ENCODE measurements at places on chromosomes 2 and 18.

DNA sequence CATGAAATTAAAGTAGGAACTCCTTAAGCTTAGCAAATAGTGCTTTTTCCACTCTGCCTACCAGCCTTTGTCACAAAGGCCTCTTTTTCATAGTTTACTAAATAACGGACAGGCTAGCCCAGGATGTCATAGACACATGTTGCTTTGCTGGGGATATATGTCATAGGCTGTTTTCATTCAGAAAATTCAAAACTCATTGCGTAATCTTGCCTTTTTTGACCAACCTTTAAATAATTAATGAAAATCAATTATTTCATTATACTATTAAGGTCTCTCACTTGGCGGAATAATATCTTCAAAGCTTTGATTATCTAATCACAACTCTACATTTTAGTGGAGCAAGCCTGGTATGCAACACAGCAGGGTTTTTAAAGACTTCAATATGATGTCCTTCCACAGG lies 1245.7 kb upstream of the LRRTM1 start:
- no peak for DNase-seq

- DNase-seq, result no peak
Observed at GRCh38 chr2:102041351-102041750, 49.6 kb downstream of the IL1R2 start.

DNA sequence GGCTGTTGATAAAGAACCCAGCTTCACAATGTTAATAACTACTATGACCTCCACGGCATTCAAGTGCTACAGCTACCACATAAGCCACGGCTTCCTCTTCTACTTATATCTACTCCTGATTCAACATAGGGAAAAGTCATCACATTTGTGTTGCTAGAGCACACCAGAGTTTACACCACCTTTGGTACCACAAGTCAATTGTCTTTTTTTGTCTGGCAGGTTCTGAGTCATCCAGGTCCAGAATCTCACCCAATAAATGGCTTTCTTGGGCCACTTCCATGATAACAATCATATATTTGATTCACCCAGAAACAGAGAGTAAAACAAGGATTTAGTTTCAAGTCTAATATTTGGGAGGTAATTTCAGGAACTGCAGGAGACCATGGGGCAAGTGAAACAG lies 480.2 kb downstream of the TMX3 start:
- DNase-seq, result no peak

- DNase-seq, result no peak
Observed at GRCh38 chr2:150358468-150358807, 129.0 kb downstream of the RND3 start.

DNA sequence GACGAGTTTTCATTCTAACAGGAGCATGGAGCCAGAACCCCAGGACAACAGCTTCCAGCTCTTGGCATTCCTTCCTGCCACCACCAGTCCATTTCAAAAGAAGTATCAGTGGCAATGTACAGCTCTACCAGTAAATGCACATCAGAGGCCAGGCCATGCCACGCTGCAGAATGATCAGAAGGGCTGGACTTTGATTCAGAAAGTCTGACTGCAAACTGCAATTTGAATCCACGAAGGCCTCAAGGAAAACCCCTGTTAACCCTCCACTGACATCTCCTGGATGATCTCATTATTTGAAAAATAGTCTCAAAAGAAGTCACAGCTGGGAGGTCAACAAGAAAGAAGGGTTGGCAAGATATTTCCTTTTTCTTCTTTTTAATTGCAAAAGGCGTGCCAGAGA lies 119.2 kb downstream of the MYO5B start:
- no peak for DNase-seq

DNA sequence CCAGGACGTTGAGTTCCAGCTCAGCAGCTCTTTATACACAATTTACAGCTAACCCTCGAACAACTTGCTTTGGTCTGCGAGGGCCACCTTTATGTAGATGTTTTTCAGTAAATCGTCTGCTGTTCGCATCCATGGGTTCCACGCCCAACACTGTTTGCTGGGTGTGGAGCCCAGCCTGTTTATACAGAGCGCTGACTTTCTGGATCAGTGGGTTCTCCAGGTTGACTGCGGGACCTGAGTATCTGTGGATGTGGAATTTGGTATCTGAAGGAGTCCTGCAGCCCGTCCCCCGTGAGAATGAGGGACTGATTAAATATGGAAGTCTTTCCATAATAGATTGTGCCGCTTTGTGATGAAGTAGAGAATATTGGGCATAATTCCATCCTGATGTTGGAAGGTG lies 2.9 kb downstream of the CTDP1 start:
- DNase-seq, result no peak

GRCh38 chr2:186726938-186727337 lies 33.1 kb downstream of the FAM171B start:
- no peak for DNase-seq

DNA sequence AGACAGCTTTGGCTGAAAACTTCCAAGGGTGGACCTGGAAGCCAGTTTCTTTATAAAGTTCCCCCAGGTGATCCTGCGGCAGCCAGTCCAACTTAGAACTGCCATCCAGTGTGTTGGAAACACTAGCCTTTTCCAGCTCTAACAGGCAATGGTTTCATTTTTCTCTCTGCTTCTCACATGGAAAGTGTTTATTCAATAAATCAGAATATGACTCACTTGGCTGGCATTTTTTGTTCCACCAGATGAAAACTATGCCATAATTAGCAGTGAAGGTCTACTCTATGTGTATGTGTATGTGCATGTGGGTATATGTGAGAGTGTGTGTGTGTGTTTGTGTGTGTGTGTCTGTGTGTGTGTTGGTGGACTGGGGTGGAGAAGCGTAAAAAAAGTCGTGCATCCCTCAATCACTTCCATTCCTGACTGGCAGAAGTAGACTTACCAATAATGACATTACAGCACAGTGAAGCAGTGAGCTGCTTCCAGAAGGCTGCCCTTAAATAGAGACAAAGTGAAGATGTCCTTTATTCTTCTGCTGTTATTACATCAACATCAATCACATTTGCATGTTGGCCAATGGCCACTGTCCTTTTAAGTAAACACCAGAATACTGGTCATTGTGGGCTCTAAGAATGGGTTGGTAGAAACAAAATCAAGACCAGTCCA lies 90.9 kb upstream of the SETBP1 start:
- no peak for DNase-seq

DNA sequence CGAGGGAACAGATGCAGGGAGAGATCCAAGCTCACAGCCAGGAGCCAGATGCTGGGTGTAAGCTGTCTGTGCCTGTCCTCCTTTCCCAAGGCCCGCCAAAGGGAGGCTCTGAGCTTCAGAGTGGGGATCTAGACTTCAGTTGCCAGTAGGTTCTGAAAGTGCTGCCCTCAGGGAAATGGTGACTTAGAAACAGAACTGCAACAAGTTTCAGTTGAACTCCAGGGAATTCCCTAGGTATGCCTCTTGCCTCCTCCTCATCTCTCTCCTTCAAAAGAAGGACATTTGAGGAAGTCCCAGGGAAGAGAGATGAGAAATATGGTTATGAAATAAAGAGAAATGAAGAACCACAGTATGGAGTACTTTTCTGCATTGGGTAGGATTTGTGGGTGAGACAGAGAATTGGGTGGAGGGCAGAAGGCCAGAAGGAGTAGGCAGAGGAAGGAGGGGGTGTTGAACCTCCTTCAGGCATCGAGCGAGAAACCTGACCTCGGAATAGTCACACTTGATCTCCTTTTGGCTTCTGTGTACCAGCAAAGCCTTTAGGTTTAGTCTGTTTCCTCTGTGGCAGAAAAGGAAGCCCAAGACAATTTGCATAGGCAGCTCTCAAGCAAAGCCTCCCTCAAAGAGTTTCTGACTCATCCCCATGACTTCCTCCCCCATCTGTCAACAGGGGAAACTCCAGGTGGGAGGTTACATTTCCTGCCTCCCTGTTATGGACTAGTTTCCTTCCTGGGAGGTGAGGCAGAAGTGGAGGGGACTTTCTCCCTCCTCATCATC lies 45.7 kb downstream of the QPCT start:
- no peak for DNase-seq

DNA sequence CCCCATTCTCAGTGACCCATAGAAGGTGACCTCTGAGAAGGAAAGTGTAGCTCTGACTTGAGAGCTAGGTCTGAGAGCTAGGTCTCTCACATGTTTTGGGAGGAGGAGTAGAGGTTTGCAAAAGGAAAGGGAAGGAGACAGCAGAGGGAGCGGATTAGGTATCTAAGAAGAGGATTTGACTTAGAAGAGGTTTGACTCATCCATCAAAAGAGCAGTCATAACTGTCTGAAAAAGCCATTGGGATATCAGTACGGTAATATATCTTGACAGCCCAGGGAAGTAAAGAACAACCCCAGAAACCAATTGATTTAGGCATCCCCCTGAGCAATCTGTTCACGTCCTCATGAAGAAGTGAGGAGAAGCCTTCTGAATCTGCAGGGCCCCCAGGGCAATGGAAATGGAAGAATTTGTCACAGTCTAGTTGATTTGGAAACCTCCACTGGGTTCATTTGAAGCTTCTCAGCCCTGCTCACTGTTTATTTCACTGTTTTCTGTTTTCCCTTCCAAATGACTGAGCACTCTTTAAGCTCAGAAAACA lies 19.3 kb downstream of the OXER1 start:
- no peak for DNase-seq

GRCh38 chr2:58842501-58843155 lies 601.5 kb upstream of the FANCL start:
- no peak for DNase-seq

DNA sequence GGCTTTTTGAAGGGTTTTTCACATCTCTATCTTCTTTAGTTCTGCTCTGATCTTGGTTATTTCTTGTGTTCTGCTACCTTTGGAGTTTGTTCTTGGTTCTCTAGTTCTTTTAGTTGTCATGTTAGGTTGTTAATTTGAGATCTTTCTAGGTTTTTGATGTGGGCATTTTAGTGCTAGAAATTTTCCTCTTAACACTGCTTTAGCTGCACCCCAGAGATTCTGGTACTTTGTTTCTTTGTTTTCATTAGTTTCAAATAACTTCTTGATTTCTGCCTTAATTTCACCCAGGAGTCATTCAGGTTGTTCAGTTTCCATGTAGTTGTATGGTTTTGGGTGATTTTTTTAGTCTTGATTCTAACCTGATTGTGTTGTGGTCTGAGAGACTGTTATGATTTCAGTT lies 34.7 kb downstream of the AGPS start:
- no peak for DNase-seq

GRCh38 chr18:7668392-7668791 lies 101.3 kb downstream of the PTPRM start:
- no peak for DNase-seq

GRCh38 chr18:59005262-59005661 lies 134.4 kb upstream of the SEC11C start:
- no peak for DNase-seq

DNA sequence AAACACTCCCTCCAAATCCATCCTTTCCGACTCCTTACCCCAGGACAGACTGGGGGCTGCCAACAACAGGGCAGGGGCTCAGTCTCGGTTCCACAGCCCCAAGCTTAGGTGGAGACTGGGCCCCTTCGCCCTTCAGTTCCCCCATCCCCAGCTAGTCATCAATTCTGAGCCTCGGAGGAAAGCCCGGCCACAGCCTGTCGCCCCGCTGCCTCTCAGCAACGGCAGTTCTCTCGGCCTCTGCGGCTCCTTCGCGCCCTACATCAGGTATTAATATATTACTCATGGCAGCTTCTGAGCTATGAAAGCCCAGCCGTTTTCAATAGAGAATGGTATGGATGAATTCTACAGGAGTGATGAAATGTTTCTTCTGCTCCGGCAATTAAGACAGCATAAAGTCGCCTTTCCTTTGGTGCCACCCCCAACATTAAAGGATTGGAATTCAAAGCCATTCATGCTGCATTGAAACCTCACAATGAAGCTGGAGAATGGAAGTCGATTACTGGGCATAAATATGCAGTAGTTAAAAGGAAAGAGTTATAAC lies 2.8 kb downstream of the HDAC4 start:
- no peak for DNase-seq

GRCh38 chr2:49837561-49838293 lies 683.4 kb upstream of the FSHR start:
- no peak for DNase-seq

- DNase-seq, result no peak
Observed at GRCh38 chr2:173059971-173060461, 15.6 kb upstream of the MAP3K20 start.

DNA sequence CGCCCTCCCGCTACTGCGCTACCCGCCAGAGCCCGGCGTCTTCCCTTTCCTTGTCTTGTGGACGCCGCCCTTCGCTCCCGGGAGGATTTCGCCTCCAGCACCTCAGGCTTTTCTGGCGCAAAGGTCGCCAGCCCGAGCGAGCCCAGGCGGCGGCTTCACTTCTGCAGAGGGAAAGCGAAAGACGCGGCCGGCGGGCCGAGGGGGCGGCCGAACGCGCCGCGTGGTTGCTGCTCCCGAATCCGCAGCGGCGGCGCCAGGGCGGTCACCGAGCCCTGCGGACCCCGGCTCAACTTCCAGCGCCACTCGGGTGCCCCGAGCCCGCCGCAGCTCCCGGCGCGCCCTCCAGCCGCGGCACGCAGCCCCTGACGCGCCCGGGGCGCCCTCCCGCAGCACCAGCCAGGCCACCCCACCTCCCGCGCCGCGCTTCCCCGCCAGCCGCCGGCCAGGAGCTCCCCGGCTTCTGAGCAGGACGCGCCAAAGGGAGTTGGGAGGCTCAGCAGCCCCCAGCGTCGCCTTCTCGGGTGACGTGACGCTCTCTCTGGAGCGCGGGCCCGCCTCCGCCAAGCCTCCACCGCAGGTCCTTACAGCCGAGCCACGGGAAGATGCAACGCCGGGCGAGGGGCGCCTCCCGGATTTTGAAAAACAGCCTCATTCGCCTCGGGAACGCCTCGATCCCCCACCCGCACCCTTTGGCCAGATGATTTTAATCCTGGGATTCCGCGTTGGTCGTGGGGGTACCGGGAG lies 84.9 kb upstream of the EPB41L3 start:
- no peak for DNase-seq

DNA sequence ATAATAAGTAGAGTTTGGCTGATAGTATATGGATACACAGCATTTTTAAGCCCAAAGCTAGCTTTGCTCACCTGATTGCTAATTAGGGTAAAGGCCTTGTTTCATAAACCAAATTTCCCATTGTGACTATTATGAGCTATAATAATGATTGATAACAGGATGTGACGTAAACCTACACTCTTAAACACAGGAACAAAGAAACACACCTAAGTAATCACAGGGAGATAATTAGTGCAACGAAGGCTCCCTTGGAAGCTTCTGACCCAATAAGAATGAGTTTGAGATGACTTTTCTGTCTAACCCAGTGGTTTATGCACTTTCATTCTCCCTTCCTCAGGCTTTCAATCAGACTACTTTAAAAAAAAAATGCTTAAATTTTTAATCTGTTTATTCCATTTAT lies 683.2 kb downstream of the SATB2 start:
- DNase-seq, result no peak

DNA sequence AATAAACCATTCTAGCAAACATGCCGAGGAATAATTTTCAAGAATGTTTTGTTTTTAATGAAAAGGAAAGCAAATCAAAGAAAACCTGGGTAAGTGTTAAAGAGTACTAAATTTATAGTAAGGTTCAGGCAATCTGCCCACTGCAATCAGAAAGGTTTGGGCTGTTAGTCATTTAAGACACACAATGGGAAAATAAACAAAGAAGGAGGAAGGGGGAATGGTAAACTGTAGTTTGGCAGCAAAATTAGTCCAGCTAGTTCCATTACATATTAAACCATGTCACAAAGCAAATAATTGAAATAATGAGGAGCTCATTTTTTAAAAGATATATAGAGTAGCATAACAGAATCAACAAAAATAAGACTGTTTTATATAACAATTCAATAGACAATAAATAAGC lies 87.5 kb upstream of the COPS8 start:
- DNase-seq, result no peak

GRCh38 chr2:156447761-156448160 lies 11.6 kb downstream of the GPD2 start:
- no peak for DNase-seq

GRCh38 chr2:56210291-56210690 lies 26.5 kb downstream of the CCDC85A start:
- DNase-seq, result no peak

- DNase-seq, result no peak
Observed at GRCh38 chr2:210913461-210913860, 357.1 kb downstream of the CPS1 start.

Data from stimulated activated CD8-positive, alpha-beta memory T cell treated with anti-CD3 and anti-CD28 coated beads, Interleukin-15, amount 100 ng/mL, for 24 hours (primary cell).